ENCODE measurements at places on chromosomes 11 and 22. TPM values are rescaled to one million over a fixed set of nuclear protein-coding genes. Genes with fewer than 3 reads are reported as not detected.

KRTAP5-1 gene
- total RNA-seq = not detected

CFAP300 gene
- total RNA-seq = 6.9 TPM

SCUBE1 gene
- total RNA-seq = 1.1 TPM

MSANTD4 gene
- total RNA-seq = 16.5 TPM

ISX gene
- total RNA-seq = not detected

GRCh38 chr22:29080106-29080975, 7.5 kb downstream of the KREMEN1 start:
- no peak for DNase-seq

- no peak for DNase-seq
Observed at GRCh38 chr22:24995649-24996180, 43.2 kb downstream of the KIAA1671 start.

GRCh38 chr11:133366147-133366546, 166.2 kb downstream of the OPCML start:
- DNase-seq = no peak

DNA sequence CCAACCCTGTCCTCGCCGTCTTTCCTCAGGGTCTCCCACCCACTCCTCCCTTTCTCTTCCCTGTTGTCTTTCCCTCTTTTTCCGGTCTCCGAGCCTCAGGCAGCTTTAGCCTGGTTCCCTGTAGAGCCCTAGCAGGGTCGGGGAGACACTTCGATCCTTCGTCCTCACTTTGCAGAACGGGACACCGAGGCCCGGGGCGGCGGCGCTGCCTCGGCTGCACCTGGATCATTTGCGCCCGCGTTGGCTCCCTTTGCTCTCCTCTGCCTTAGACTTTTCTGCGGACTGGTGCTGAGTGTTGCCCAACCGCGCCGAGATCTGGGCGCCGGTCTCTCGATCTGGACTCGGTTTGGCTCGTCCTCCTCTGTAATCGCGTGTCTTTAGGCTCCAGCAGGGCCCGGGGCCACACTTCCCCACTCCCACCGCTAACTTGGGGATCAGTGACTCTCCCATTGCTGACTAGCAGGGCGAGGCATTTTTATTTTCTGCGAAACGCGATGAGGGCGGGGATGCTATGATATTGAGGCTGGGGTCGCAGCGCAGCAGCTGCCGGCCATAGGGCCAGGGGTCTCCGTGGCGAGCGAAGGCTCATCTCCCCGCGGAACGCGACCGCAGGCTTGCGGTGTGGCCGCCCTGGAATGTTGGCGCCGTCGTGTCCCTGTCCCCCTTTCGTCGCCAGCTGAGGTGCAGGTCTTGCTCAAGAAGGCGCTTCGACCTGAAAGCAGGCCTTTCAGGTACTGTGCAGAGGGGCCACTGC, 1.6 kb upstream of the E2F8 start:
- DNase-seq = peak; percentile 78

- DNase-seq = peak; percentile 93
Observed at GRCh38 chr22:46563381-46564083, 26.1 kb upstream of the CELSR1 start.

GRCh38 chr22:37741312-37741795, 44.5 kb downstream of the TRIOBP start:
- peak; percentile 93 for DNase-seq

- no peak for DNase-seq
Observed at GRCh38 chr11:124899383-124900145, 1.9 kb upstream of the ROBO4 start.

DNA sequence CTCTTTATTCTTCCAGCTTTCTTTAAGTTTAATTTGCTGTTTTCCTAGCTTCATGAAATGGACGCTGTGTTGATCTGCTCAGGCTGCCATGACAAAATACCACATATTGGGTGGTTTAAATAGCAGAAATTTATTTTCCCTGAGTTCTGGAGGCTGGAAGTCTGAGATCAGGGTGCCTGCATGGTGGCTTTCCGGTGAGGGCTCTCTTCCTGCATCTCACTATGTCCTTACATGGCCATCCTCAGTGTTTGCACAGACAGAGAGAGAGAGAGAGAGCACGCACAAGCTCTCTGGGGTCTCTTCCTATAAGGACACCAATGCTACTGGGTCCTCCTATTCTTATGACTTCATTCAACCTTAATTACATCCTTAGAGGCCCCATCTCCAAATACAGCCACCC, 28.7 kb downstream of the MCAM start:
- no peak for DNase-seq

Measured in posterior vena cava (tissue), 2 donors.